Right ventricle myocardium superior (tissue), 1 donor: ENCODE measurements at places on chromosomes 1 and 21.
A peak's percentile ranks its signal among the peaks of the same experiment; 100 is the strongest.

- DNase-seq: no peak
Measured at GRCh38 chr1:9111357-9111691, 17.6 kb downstream of the GPR157 start.

GRCh38 chr1:103108376-103109150 lies at the start of gene COL11A1:
TSS of gene COL11A1 (minus strand) at chr1:103108522. CDS start at chr1:103108178, 344 bp downstream.
- no peak for DNase-seq

GRCh38 chr1:17923666-17924065 lies 168.5 kb downstream of the ACTL8 start:
- DNase-seq: no peak

- peak; percentile 43 for DNase-seq
Measured at GRCh38 chr21:44869781-44870747, 3.4 kb downstream of the PTTG1IP start.

- DNase-seq: no peak
Measured at GRCh38 chr1:26887125-26887524, 3.0 kb downstream of the GPN2 start.

DNA sequence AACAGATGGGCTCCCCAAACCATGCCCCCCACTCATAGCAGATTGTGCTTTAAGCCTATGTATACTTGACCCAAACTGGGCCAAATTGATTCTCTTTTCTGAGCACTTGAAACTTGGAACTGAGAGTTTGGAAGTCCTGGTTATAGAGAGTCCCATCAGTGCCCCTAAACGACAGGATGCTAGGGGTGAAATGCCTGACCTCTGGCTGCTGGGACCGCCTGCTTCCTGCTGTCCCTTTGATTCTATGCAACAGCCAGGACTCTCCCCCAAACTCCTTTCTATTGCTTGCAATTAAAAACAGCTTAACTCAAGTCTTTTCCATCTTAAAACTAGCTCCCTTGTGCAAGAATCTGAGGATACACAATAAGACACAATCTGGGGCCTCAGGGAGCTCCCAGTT lies 4.7 kb downstream of the C1orf210 start:
- no peak for DNase-seq

DNA sequence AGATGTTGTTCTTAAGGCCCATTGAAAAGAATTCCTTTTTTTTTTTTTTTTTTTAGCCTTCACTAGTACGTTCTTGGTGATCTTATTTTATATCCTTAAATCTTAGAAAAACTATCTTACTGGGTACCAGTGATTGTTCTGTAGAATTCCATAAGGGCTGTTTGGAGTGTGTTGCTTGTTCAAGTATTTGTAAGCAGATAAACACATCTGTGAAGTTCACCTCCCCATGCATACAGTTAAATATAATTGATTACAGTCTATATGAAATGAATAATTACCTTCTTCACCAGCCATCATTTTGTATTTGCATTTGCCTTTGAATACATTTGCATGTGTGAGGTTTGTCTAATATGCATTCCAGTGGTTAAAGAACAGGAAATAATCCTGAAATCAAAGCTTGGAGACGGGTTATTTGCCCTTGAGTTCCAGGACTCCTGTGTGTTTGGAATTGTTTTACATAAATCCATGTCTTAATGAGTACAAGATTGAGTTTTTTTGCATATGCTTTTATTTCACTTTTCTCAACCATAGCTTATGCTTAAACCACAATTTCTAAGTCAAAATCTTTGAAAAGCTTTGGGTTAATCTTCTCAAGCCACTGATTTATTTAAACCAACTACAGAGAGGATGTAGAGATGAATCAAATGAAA lies 73.1 kb downstream of the VPS13D start:
- no peak for DNase-seq

- DNase-seq: no peak
Measured at GRCh38 chr1:2003541-2004131, at the start of gene CFAP74. TSS of gene CFAP74 (minus strand) at chr1:2003786. CDS start at chr1:1990956, 12,830 bp downstream.

- no peak for DNase-seq
Measured at GRCh38 chr1:9331016-9331415, 38.3 kb downstream of the SPSB1 start.

GRCh38 chr21:39961251-39961650 lies 94.0 kb downstream of the PCP4 start:
- DNase-seq: no peak

- no peak for DNase-seq
Measured at GRCh38 chr1:25096307-25097150, 135.8 kb downstream of the SYF2 start.

DNA sequence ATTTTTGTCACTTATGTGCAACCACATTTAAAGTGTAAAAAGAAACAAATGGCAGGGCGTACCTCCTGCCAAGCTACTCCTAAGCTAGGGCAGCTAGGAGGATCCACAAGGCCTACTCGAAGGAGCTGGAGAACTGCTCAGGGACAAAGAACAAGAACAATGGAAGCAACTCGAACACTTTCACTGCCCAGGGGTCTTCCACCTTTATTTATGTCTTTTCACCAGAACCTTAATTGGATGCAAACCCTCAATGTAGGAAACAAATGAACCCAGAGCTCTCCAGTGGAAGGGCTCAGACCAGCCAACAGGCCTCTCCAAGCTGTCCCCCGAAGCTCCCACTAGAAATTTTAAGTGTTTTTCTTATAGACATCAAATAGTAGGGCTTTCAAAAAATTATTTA lies 39.9 kb downstream of the C1orf198 start:
- no peak for DNase-seq

GRCh38 chr1:164504749-164505148 lies 54.2 kb upstream of the PBX1 start:
- DNase-seq: no peak

GRCh38 chr1:58251430-58252073 lies 295.0 kb downstream of the OMA1 start:
- DNase-seq: no peak

- no peak for DNase-seq
Measured at GRCh38 chr1:240956020-240956419, 344.1 kb upstream of the GREM2 start.

DNA sequence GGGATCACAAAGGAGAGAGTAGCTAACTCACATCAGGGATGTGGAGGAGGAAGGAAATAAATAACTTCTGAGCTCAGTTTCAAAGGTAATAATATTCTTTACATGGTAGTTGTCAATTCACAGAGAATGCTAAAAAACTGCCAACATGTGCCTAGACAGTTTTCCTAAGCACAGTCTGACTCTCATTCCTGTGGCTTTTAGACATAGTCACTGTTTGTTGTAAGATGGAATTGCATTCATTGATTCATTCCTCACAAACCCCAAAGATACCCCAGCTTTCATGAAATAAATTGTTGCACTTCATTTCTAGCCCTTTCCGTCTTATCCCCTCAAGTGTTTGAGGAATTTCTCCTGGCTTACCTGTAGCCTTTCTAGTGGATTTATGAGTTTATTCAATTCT lies 263.9 kb downstream of the NTNG1 start:
- DNase-seq: no peak

- DNase-seq: no peak
Measured at GRCh38 chr1:187655104-187655503, 826.4 kb downstream of the PLA2G4A start.

DNA sequence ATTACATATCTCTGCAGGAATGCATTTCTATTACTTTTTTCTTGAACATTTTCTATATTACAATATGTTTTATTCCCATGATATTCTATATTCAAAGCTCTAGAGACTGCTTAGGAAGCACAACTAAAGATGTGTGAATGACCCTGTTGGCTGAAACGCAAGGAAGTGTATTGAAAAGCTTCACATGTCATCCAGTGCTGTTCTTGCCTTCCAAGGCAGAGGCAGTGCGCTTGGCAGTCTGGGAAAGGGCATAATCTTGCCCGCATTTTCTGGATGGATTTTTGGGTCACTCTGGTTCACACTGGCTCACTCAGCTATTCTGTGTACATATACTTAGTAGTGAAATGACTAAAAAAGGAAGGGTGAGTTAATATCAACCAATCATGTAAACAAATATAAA lies 262.4 kb downstream of the PTPRC start:
- no peak for DNase-seq
